ENCODE measurements at places on chromosomes 16 and 17. TPM values are rescaled to one million over a fixed set of nuclear protein-coding genes. Genes with fewer than 3 reads are reported as not detected.

IL32 gene
- not detected for total RNA-seq

CCDC92B gene
- not detected for total RNA-seq

CDH1 gene
- 62.6 TPM for total RNA-seq

USP43 gene
- 0.93 TPM for total RNA-seq

ACSF2 gene
- total RNA-seq: 20.3 TPM

GAS2L2 gene
- total RNA-seq: not detected

OVCA2 gene
- 60.6 TPM for total RNA-seq

KRT24 gene
- total RNA-seq: not detected

SOX8 gene
- 1.0 TPM for total RNA-seq

GRAPL gene
- total RNA-seq: 0.67 TPM

NUDT7 gene
- total RNA-seq: 3.8 TPM

BIRC5 gene
- 50.6 TPM for total RNA-seq

ABCC1 gene
- 14.1 TPM for total RNA-seq

KRTAP2-3 gene
- total RNA-seq: not detected

KRT36 gene
- total RNA-seq: not detected

EPOP gene
- total RNA-seq: 0.67 TPM

PRSS8 gene
- not detected for total RNA-seq

PIGL gene
- 13.7 TPM for total RNA-seq

XAF1 gene
- total RNA-seq: 215 TPM

CAVIN1 gene
- 208 TPM for total RNA-seq

All from melanocyte of skin (primary cell).